ENCODE measurements at places on chromosomes 6 and 20.
A peak's percentile ranks its signal among the peaks of the same experiment; 100 is the strongest.

GRCh38 chr20:1345030-1345755 lies 16.3 kb upstream of the SDCBP2 start:
- DNase-seq, result no peak

DNA sequence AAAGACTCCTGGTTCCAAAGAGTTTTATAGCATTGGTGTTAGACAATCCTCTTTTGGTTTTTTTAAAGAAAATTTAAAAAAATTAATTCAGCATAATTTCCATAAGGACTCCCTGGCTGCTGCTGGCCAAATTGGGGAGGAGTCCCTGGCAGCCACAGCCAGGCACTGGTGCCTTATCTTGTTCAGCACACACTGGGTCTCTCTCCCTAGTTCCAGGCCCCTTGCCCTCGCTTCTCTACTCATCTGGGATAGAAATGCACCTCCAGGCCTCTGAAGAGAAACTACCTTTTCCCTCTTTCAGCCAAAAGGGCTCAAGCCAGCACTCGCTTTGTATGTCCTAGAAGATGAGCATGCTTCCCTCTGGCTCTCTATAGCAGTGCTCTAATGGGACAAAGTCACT lies 13.4 kb upstream of the MAPK13 start:
- DNase-seq, result no peak

DNA sequence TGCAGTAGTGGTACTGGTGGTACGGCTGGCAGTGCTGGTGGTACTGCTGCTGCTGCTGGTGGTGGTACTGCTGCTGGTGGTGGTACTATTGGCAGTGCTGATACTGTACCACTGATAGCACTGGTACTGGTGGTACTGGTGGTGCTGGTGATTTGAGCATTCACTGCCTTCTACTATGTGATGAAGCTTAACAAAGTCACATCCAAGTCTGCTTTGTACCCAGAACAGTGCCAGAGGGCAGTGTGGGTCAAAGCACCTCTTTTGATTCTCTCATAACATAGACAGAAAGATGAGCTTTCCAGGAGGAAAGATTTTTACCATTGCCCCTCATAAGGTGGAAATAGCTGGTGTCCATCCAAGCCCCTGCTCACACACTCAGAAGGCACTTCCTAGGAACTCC lies 48.7 kb downstream of the ANKRD6 start:
- no peak for DNase-seq

GRCh38 chr6:151213352-151213751 lies 26.4 kb upstream of the AKAP12 start:
- no peak for DNase-seq

DNA sequence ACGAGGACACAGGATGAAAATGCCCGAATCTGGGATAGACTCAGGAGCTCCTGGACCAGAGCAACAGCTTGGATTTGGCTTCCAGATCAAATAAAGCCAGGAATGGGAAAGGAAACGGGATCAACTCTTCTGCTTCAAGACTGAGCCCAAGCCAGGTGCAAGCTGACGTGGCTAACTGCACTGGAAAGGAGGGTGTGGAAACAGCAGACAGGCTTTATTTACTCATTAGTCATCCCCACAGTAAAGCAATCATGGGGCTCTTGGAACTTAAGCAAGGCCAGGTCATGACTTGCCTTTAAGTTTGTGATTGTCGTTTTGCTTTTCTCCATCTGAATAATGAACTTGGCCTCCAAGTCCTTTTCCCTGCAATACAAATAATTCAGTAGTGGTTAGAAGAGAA lies 45.2 kb downstream of the KIF16B start:
- DNase-seq, result no peak

GRCh38 chr6:135481783-135482369 lies 15.7 kb downstream of the AHI1 start:
- no peak for DNase-seq

DNA sequence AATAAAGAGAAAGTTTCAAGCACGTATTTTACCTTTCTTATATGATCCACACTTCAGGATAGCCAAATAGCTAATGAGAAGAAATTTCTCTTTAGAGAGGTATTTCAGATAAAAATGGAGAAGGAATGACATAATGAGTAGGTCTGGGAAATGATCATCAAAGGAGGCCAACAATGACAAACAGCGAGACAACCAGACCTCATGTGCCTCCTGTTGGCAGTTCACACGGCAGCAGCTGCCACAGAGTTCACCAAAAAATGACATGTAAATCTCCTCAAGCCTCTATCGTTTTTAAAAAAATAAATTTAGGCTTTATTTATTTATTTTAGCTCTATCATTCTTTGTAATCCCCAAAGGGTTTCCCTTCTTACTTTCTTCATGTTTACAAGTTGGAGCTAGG lies 47.7 kb downstream of the SLC2A12 start:
- no peak for DNase-seq

DNA sequence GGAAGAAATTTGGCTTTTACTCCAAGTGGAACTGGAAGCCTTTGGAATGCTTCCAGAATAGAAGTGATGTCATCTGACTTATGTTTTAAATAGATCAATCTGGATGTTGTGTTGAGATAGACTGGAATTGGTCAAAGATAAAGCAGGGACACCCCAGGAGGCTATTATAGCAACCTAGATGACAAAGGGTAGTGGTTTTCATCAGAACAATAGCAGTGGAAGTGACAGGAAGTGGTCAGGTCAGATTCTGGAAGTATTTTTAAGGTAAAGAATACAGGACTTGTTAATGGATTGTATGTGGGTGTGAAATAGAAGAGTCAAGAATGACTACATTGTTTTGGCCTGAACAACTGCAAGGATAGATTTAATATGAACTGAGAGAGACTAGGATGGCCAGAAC lies 191.4 kb downstream of the ADGRB3 start:
- no peak for DNase-seq

DNA sequence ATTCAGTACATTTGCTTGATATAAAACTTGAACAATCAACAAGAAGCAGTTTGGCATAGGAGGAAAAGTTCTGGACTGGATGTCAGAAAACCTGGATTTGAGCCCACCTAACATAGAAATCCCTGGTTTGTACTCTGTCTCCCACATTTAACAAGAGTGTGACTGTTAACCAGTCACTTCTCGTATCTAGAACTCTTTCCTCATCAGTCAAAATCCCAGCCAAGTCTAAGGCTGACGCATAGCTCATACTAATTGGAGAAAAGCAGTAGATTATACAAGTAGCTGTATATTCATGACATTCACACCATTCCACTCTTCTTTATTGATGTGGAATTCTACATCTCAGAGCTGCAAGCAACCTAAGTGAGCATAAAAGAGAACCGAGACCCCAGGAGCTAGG lies 222.7 kb downstream of the PHACTR1 start:
- DNase-seq, result no peak

DNA sequence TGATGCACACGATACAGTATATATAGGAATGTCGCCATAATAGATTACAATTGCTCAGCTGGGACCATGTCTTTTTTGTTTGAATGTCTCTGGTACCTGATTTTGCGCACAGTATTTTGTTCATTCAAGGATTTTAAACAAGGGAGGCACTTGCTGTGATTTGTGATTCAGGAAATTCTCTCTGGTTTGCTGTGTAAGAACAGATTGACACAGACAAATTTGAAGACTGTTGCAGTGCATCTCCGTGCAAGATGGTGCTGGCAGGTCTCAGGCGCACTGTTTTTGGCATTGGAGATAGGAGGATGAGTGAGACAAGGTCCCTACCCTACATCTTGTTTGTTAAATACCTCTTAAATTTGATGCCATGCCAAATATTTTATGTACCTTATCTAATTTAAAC lies 2.5 kb downstream of the MAPRE1 start:
- no peak for DNase-seq

DNA sequence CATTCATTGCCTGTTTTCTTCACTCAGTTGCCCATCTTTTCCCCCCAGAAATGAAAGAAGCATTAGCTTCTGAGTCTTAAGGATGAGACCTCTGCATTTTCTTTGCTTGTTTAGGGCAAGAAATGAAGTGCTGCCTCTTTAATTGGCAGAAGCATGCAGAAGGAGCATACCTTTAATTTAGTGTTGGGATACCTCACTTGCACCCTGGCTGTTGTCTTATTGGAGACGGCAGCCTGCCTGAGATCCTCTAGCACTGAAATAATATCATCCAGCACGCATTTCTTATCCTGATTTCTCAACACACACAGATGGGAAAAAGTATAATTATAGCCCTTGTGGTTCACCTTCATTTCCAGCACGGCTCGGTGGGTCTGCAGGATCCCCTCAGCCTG lies 43.1 kb downstream of the PTCHD4 start:
- no peak for DNase-seq

DNA sequence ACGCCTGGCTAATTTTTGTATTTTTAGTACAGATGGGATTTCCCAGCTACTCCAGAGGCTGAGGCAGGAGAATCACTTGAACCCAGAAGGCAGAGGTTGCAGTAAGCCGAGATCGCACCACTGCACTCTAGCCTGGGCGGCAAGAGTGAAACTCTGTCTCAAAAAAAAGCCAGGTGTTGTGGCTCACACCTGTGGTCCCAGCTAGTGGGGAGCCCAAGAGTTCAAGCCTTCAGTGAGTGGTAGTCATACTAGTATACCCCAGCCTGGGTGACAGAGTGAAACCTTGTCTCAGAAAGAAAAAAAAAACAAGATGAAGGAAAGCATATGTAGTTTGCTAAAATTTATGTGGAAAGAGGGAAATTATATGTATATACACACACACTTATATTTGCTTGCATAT lies 20.0 kb upstream of the POU5F1 start:
- no peak for DNase-seq

DNA sequence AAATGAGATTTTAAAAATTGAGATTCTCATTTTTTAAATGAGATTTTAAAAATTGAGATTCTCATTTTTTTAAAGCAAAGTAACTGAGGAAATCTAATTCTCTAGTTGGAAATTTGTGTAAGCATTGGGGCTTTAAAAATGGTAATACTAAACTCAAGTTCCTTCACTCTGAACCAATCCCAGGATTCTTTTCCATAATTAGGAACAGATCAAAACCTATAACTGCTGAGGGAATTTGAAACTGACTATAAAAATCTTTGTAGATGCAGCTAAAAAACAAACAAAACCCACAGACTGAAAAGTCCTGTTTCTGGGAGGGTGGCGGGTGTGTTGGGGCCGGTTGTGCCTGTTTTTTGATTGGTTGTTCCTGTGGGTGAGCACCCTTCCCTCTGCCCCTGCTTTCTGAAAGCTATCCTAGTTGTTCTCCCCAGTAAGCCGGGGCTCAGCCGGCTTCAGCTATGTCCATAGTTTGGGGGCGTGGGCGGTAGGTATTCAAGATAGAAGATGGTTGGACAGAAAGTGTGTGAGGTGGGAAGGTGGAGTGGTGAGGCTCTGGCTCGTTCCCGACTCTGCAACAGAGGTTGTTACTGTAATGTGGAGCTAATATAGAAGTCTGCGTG lies 49.3 kb downstream of the GFRA4 start:
- DNase-seq, result no peak

DNA sequence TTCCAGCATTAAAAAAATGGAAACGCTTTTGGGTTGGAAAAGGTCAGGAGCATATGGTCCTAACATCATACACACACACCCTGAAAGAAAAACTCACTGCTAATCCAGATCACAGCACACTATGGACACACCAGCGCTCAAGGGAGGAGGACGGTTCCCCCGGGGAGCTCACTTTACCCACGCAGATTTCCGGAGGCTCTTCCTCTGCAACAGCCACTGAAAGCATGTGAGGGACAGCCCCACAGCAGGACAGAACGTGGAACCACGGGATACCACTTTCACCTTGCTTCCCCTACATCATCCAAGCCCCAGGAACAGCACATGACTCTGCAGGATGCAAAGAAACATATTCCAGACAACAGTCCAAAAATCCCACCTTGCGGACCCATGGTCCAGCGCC lies 13.2 kb downstream of the SNHG17 start:
- DNase-seq, result no peak

DNA sequence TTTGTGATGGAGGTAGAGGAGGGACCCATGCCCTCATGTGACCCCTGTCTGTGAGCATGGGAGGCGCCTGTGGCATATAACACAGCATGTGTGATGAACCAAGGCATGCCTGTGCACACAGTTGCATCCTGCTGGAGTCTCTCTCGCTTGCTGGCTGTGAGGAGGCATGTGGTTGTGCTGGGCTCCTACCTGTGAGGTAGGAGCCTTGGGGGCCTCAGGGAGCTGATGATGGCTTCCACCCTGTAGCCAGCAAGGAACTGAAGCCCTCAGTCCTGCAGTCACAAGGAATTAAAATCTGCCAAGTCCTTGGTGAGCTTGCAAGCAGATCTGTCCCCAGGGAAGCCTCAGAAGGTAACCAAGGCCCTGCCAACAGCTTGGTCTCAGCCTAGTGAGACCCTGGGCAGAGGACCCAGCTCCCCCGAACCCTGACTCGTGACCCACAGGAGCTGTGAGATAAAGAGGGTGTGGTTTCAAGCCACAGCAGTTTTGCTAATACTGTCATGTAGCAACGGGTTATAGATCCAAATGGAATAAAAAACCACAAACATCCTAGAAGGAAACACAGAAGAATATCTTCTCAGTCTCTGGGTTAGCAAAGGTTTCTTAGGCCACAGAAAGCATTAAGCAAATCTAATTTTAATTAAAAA lies 145.7 kb downstream of the WDR27 start:
- DNase-seq, result no peak

DNA sequence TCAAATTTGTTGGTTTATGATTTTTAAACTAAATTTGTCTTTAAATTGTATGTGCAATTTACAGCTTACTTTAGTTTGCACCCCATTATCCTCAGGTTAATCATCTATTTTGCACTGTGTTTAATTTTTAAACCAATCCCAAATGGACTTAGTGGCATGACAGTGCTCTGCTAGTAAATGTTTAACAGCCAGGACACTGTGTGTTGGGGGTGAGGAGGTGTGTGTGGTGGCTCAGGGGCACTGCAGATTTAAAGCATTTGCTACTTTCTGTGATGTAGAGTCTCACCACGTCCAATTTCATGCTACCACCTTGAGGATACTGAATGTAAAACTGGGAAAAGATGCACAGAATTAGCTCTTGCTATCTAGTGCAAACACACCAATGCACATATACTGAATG lies 225.7 kb downstream of the HAO1 start:
- DNase-seq, result no peak

GRCh38 chr20:1816384-1817381 lies 78.5 kb upstream of the SIRPA start:
- no peak for DNase-seq

GRCh38 chr20:2932498-2932897 lies 59.2 kb downstream of the PTPRA start:
- DNase-seq, result no peak

GRCh38 chr20:18276821-18277220 lies 11.5 kb upstream of the ZNF133 start:
- DNase-seq, result peak; percentile 27

GRCh38 chr6:31471711-31472110 lies 26.2 kb upstream of the MICB start:
- no peak for DNase-seq

- DNase-seq, result no peak
Measured at GRCh38 chr6:160360955-160361354, 12.8 kb downstream of the SLC22A3 start.
